Psoas muscle (tissue), 8 donors: ENCODE measurements at places on chromosomes 5 and 9. TPM values are rescaled to one million over a fixed set of nuclear protein-coding genes. Genes with fewer than 3 reads are reported as not detected.

DNA sequence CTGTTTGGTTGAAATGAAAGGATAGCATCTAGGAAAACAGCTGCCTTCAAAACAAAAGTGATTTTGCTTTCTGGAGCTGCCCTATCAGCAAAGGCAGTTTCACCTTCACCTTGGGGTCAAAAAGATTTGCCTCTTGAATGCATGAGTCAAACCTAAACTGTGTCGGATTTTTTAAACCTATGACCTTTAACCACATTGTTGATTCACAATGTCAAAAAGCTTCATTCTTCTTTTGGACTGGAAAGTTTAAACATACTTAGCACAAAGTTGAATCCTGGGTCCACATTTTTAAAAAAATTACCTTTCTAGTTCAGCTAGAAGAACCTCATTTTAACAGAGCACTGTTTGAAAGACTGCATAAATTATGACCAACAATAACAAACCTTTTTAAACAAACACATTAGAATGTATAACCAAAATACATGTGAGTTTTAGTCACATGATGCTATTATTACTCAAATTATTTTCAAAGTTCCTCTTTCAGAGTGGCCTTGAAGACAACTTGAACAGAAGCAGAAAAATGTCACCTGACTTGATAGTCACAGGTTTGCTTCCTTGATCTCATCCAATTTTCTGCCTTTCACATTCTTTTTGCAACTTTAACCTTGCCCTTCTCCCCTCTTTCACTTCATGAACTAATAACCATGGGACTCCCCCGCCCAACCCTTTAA, 109.7 kb upstream of the LHFPL2 start:
- no peak overlapping the region for H3K27ac ChIP-seq
- H3K4me3 ChIP-seq = no peak overlapping the region
- no peaks in the 10 kb centered on the region for H3K27me3 ChIP-seq
- no peak for DNase-seq

- no peaks in the 10 kb centered on the region for H3K27me3 ChIP-seq
- H3K27ac ChIP-seq = no peak overlapping the region
- no peak overlapping the region for H3K4me3 ChIP-seq
- peaks cover 4% of the 10 kb centered on the region for H3K36me3 ChIP-seq
- DNase-seq = peak; percentile 62
These were observed 11.5 kb downstream of the PRR7 start for GRCh38 chr5:177457852-177458681.

GRCh38 chr5:58940446-58940845, 357.6 kb downstream of the RAB3C start:
- DNase-seq = no peak
- H3K27me3 ChIP-seq = no peaks in the 10 kb centered on the region
- H3K4me3 ChIP-seq = no peak overlapping the region
- H3K27ac ChIP-seq = no peak overlapping the region

DNA sequence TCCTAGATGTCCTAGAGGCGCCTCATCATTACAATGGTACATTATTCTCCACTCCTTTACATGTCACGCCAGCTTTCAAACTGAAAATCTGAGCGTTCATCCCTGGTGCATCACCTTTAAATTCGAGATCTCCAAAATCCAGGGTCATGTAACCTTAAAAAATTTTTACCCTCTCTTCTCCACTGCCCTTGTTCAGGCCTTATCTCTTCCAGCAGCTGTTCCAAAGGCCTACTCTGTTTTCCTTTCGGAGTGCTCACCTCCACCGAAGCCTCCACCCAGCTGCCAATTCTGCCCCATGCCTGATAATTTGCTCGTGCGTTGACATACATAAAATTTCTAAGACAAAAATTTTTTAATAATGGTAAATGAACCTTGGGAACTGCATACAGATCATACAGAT, 950 bp upstream of the MSH3 start:
- no peak overlapping the region for H3K27ac ChIP-seq
- H3K36me3 ChIP-seq = peaks cover 33% of the 10 kb centered on the region
- peaks cover 11% of the 10 kb centered on the region for H3K4me1 ChIP-seq
- no peaks in the 10 kb centered on the region for H3K27me3 ChIP-seq

DNA sequence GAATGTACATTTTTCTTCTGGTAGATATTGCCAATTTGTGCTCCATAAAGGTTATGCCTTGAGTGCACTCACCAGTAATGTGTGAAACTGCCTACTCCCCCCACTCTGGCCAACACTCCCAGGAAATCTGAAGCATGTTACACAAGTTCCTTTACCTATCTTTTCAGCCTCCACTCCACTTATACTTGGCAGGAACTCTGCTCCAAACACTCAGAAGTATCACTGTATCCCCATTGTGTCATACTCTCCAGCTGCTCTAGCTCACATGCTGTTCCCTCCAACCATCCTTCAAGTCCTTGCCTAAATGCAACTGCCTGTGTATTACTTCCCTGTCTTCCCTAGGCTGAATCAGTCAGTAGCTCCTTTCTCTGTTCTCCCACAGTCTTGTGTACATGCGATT, 28.3 kb downstream of the POU4F3 start:
- no peak overlapping the region for H3K27ac ChIP-seq
- H3K4me3 ChIP-seq = no peak overlapping the region
- peaks cover 7% of the 10 kb centered on the region for H3K27me3 ChIP-seq
- no peak for DNase-seq

- H3K27ac ChIP-seq = no peak overlapping the region
- DNase-seq = no peak
- H3K27me3 ChIP-seq = no peaks in the 10 kb centered on the region
- no peaks in the 10 kb centered on the region for H3K4me1 ChIP-seq
These were observed 144.9 kb downstream of the MYO10 start for GRCh38 chr5:16791036-16791705.

DNA sequence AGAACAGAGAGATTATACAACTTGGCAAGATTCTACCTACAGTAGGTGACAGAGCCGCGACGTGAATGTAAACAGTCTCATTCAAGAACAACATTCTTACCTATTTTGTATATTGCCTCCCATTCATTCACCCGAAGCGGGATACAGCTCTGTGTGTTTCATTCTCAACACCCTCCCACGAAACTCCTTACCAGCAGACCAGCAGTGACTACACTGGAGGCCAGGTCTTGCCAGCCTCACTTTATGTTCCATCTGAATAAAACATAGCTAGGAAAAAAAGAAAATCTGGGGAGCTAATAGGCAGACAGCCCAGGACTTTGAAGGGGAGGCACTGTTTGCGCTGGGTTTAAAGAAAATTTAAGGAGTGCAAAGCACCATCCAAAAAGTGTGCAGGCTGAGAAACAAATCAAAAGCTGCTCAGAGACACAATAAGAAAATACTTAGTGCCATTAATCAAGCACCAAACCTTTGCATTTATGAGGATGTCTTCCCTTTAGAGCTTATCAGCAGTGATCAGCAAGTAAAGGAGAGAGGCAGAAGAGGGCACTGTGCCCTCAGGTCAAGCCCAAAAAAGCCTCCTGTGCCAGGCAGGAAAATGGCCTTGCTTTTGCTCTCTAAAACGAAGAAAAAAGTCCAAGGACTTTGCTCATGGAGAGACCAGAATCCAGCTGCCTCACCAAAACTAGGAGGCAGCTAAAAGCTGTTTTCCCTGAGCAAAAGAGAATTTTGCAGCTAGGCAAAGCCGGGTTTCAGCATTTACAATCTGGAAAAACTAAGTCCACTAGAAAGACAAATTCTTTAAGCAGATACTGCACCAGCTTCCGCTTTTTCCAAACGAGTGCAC, 295.1 kb downstream of the BNC2 start:
- H3K27ac ChIP-seq = no peak overlapping the region
- no peaks in the 10 kb centered on the region for H3K27me3 ChIP-seq
- H3K36me3 ChIP-seq = no peaks in the 10 kb centered on the region
- DNase-seq = no peak
- H3K4me3 ChIP-seq = no peak overlapping the region

GRCh38 chr9:129751841-129752801, 721 bp downstream of the PTGES start:
- H3K36me3 ChIP-seq = no peaks in the 10 kb centered on the region
- peak overlapping the region; percentile 46 for H3K4me3 ChIP-seq
- no peak for DNase-seq
- no peaks in the 10 kb centered on the region for H3K27me3 ChIP-seq
- no peaks in the 10 kb centered on the region for H3K4me1 ChIP-seq

- H3K4me1 ChIP-seq = peaks cover 14% of the 10 kb centered on the region
- DNase-seq = no peak
- no peaks in the 10 kb centered on the region for H3K36me3 ChIP-seq
- H3K4me3 ChIP-seq = no peak overlapping the region
- H3K27ac ChIP-seq = no peak overlapping the region
- H3K27me3 ChIP-seq = no peaks in the 10 kb centered on the region
These were observed 41.9 kb downstream of the TMEM252 start for GRCh38 chr9:68498816-68499215.

- H3K4me3 ChIP-seq = no peak overlapping the region
- DNase-seq = no peak
- no peak overlapping the region for H3K27ac ChIP-seq
These were observed 13.1 kb downstream of the DAP start for GRCh38 chr5:10747678-10748622.

- H3K27me3 ChIP-seq = no peaks in the 10 kb centered on the region
- no peak overlapping the region for H3K4me3 ChIP-seq
- peaks cover 83% of the 10 kb centered on the region for H3K4me1 ChIP-seq
- no peak overlapping the region for H3K27ac ChIP-seq
These were observed 10.9 kb downstream of the RGMB start for GRCh38 chr5:98784411-98784810.

- H3K27ac ChIP-seq = no peak overlapping the region
- DNase-seq = no peak
- no peaks in the 10 kb centered on the region for H3K4me1 ChIP-seq
- H3K36me3 ChIP-seq = no peaks in the 10 kb centered on the region
These were observed 10.7 kb downstream of the PAEP start for GRCh38 chr9:135572233-135572632.

DNA sequence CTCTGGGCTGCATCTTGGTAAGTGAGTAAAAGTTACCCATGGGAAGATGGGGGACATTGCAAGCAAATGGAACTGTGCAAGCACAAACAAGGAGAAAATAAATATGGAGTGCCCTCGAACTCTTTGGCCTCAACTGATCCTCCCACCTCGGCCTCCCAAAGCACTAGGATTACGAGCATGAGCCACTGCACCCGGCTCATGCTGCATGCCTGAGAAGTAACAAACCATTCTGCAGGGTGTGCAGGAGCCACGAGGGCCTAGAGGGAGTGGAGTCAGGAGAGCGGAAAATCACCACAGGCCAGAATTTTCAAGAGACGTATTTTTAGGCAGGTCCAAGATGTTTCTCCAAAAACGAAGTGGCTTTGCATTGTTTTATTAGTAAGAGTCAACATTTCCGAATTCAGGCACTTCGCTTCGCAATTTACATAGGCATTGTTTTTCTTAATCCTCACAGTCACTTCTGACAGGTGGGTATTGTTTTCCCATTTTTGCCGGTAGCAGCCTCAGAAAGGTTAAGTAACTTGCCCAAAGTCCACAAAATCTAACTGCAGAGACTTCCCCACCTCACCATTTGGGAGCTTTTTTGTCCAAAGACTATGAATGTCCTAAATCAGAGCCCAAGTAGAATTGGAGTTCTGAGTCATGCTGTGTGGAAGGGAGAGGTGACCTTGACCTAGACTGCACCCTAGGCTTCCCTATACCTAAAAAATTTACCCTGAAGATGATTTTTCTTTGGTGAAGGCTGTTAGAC, 230.2 kb downstream of the NR3C1 start:
- H3K4me1 ChIP-seq = peaks cover 23% of the 10 kb centered on the region
- no peaks in the 10 kb centered on the region for H3K36me3 ChIP-seq
- no peaks in the 10 kb centered on the region for H3K27me3 ChIP-seq
- peak overlapping the region; percentile 85 for H3K27ac ChIP-seq

- H3K4me3 ChIP-seq = no peak overlapping the region
- H3K4me1 ChIP-seq = no peaks in the 10 kb centered on the region
- H3K36me3 ChIP-seq = no peaks in the 10 kb centered on the region
These were observed 18.1 kb downstream of the RAI14 start for GRCh38 chr5:34674187-34674586.

DNA sequence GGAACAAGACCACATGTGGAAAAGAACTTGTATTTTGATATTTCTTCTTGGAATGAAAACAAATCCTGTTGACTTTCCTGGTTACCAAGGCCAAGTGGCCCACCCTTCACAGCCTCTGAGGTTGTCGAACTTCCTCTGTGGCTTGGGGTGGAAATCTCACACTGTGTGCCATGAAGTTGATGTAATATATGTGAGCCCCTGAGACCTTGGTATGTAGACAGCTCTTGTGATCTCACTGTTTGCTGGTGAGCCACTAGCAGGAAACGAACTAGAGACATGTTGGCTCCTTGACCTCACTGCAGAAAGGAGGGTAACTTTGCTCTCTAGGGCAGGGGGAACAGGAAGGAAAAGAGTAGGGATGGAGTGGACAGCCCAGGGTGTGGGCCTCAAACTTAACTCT, 159.4 kb downstream of the ARHGAP26 start:
- H3K27ac ChIP-seq = peak overlapping the region; percentile 31
- no peaks in the 10 kb centered on the region for H3K36me3 ChIP-seq
- no peak overlapping the region for H3K4me3 ChIP-seq
- peaks cover 15% of the 10 kb centered on the region for H3K4me1 ChIP-seq

GRCh38 chr9:113653746-113654604, 190.4 kb downstream of the RGS3 start:
- H3K4me1 ChIP-seq = peaks cover 21% of the 10 kb centered on the region
- DNase-seq = no peak
- H3K36me3 ChIP-seq = no peaks in the 10 kb centered on the region
- H3K4me3 ChIP-seq = no peak overlapping the region
- peak overlapping the region; percentile 71 for H3K27ac ChIP-seq

- no peak for DNase-seq
- H3K4me3 ChIP-seq = no peak overlapping the region
- no peak overlapping the region for H3K27ac ChIP-seq
- H3K27me3 ChIP-seq = no peaks in the 10 kb centered on the region
These were observed 3.2 kb upstream of the CORO2A start for GRCh38 chr9:98195671-98196070.

- H3K4me3 ChIP-seq = no peak overlapping the region
- H3K27ac ChIP-seq = no peak overlapping the region
- H3K27me3 ChIP-seq = peaks cover 77% of the 10 kb centered on the region
- DNase-seq = no peak
These were observed 184.0 kb downstream of the OLFM1 start for GRCh38 chr9:135271425-135271824.

Gene ANKRD18A
- not detected for total RNA-seq

Gene SEC61B
- total RNA-seq = 30.8 TPM

Gene FOXD4L3
- total RNA-seq = not detected

Gene ENTREP1
- total RNA-seq = 19.6 TPM

Gene WDR55
- 14.4 TPM for total RNA-seq

Gene PCDHB15
- total RNA-seq = 2.5 TPM

Gene CCDC183
- not detected for total RNA-seq

Gene SLC6A19
- total RNA-seq = not detected

Gene ANKRD31
- total RNA-seq = not detected

Gene C9orf153
- total RNA-seq = 0.36 TPM
